ENCODE measurements at places on chromosomes 13 and 19.

DNA sequence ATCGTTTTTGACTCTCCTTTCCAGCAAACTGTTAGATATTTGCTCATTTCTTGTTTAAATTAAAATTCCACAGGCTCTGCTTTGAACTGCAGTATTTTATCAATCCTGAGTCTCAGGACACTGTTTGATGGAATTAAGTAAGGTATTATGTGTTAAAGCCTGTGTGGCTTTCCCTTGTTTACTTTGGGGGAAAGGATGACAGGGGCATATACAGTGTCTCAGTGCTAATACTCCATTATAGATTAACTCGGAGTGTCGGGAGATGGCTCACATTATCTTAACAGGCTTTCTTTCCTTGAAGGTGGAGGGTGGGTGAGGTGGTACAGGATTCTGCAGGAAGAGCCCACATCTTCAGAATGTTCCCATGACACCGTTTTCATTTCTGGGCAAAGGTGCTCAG is 84.7 kb downstream of the SHISA2 start:
- DNase-seq, result no peak

DNA sequence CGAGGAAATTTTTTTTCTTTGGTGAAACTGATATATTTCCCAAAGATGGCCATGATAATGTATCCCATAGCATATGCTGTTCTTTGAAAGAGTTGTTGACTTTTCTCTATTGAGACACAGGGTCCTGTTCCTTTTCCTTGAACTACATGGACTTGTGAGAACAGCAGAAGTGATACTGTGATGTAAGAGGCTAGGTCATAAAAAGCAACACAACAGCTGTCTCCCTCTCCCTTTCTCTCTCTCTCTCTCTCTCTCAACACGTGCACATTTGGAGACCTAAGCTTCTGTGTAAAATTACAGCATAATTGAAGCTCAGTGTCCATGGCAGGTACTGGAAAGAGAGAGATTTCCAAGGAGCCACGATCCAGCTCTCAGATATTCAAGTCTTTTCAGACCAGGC is 1712.4 kb downstream of the EFNB2 start:
- no peak for DNase-seq

DNA sequence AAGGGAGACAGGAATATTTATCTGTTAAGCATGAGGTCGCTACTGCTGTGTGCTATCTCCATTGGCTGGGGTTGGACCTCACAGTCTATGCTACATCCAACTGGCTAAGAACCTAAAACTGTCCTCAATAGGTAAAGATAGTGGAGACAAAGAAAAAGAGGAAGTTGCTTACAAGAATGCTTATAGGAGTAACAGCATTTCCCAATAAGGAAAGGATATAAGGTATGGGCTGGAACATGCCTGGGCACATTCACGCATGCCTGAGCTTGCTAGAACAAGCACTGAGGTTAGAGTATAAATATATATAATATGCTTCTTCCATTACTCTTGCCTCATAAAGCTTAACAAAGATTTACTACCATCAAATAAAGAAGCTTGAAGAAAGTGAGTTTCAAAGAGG is 47.9 kb upstream of the CEACAM21 start:
- DNase-seq, result no peak

GRCh38 chr13:108120856-108121255 is 94.5 kb downstream of the LIG4 start:
- DNase-seq, result no peak

- no peak for DNase-seq
Observed at GRCh38 chr13:111980146-111980929, 86.6 kb upstream of the SOX1 start.
